ENCODE measurements at places on chromosomes 1 and 21. TPM values are rescaled to one million over a fixed set of nuclear protein-coding genes. Genes with fewer than 3 reads are reported as not detected.

GRCh38 chr1:225572422-225572821, 80.5 kb downstream of the ENAH start:
- DNase-seq: no peak

- no peak for DNase-seq
These were observed at the start of gene CD101 for GRCh38 chr1:117001254-117001927. Gene CD101, plus strand, starts transcription at chr1:117001760. Its CDS starts 58 bp downstream, at chr1:117001818.

DNA sequence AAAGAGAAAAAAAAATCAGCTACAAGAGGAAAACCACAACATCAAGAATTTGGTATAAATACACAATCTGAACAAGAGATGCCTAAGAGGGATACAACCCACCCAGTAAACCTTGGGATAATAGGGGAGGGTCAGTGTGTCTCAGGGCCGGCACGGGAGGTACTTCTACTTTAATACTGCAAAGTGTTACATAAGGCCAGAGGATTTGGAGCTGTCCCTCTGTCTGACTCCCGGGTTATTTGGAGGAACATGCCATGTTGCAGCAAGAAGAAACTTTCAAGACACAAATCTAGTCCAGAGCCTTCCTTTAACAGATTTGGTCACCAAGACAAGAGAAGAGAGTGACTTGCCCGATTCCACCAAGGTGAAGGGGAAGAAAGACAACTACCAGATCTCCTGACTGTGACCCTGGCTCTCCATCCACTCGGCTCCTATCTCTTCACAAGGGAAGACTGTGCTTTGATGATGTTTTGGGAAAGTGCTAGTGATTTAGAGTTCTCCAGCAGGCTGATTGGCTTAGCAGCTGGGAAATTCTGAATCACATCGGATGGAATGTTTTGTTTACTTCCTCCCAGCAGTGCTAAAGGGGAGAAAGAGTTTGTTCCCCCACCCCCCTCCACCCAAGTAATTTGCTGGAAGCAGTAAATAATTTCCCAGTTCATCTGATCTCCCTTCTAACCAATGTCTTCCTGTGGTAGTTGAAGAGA, 29.3 kb downstream of the SGIP1 start:
- no peak for DNase-seq

GRCh38 chr1:48223366-48224240, 1.1 kb downstream of the SLC5A9 start:
- DNase-seq: no peak

The COL9A2 gene
- 3.7 TPM for total RNA-seq

Data from neural progenitor cell (in vitro differentiated cells).